ENCODE measurements at places on chromosomes 6 and 20. TPM values are rescaled to one million over a fixed set of nuclear protein-coding genes. Genes with fewer than 3 reads are reported as not detected.

- no peaks in the 10 kb centered on the region for H3K4me1 ChIP-seq
- peak; percentile 94 for DNase-seq
- peak overlapping the region; percentile 58 for H3K27ac ChIP-seq
- H3K4me3 ChIP-seq = no peak overlapping the region
- no peaks in the 10 kb centered on the region for H3K27me3 ChIP-seq
Observed at GRCh38 chr20:62352402-62353288, 14.5 kb downstream of the LAMA5 start.

Gene PPIL6
- polyA plus RNA-seq = 2.7 TPM

DNA sequence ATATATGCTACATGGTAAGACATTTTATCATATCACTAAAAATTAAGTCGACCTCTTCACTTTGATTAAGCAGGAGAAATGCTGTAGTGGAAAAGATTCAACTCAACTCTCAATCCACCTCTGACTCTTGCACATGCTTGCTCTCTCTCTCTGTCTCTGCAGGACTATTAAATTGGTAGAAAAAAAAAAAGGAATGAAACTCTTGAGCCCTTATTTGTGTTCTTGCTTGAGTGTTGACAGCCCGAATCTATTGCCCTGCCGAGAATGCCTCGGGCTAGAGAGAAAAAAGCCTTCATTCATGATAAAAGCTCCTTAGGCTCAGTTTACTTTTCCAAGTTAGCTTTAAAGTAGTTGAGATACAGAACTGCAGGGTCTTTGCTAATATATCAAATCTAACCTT, 722.2 kb downstream of the PRKN start:
- no peak overlapping the region for H3K4me3 ChIP-seq
- H3K27me3 ChIP-seq = no peaks in the 10 kb centered on the region
- DNase-seq = no peak
- no peaks in the 10 kb centered on the region for H3K4me1 ChIP-seq
- no peaks in the 10 kb centered on the region for H3K36me3 ChIP-seq

GRCh38 chr20:41719151-41719550, 101.0 kb upstream of the CHD6 start:
- H3K36me3 ChIP-seq = no peaks in the 10 kb centered on the region
- H3K4me3 ChIP-seq = no peak overlapping the region
- no peaks in the 10 kb centered on the region for H3K4me1 ChIP-seq
- peaks cover 2% of the 10 kb centered on the region for H3K27me3 ChIP-seq

GRCh38 chr6:70847106-70848084, 109.5 kb downstream of the B3GAT2 start:
- peaks cover 3% of the 10 kb centered on the region for H3K4me1 ChIP-seq
- H3K27ac ChIP-seq = no peak overlapping the region
- no peak for DNase-seq
- H3K27me3 ChIP-seq = no peaks in the 10 kb centered on the region

Measured in aorta (tissue), 5 donors.